ENCODE measurements at places on chromosomes 2 and 18.

DNA sequence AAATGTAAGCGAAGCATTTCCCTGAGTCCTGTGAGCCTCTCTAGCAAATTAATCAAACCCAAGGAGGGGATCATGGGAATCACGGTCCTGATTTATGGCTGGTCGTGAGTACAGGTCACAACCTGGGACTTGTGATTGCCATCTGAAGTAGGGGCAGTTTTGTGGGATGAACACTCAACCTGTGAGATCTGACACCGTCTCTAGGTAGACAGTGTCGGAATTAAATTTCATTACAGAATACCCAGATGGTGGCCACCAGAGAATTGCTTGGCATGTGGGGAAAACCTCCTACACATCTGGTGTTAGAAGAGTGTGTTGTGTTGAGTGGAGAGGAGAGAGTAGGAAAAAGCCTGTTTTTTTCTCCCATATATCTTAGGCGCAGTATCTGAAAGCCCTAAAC, 12.5 kb downstream of the CAPN14 start:
- no peak for DNase-seq

DNA sequence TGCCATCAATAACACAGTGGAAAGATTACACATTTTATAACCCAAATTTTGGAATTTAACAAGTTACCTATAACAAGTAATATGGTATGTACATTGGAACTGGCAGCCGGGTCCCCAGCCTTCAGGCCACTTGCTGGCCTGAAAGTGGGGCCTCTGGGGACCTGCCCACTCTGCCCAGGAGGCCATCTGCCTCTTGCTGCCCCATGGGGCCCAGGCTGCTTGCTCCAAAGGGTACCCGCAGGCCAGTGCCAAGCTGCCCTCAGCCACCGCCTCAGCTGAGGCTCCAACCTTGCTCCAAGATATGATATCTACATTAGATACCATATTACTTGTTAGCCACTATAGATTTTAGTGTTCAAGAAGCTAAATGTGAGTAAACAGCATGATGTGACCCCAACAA, 120.8 kb upstream of the TMEFF2 start:
- DNase-seq, result no peak

DNA sequence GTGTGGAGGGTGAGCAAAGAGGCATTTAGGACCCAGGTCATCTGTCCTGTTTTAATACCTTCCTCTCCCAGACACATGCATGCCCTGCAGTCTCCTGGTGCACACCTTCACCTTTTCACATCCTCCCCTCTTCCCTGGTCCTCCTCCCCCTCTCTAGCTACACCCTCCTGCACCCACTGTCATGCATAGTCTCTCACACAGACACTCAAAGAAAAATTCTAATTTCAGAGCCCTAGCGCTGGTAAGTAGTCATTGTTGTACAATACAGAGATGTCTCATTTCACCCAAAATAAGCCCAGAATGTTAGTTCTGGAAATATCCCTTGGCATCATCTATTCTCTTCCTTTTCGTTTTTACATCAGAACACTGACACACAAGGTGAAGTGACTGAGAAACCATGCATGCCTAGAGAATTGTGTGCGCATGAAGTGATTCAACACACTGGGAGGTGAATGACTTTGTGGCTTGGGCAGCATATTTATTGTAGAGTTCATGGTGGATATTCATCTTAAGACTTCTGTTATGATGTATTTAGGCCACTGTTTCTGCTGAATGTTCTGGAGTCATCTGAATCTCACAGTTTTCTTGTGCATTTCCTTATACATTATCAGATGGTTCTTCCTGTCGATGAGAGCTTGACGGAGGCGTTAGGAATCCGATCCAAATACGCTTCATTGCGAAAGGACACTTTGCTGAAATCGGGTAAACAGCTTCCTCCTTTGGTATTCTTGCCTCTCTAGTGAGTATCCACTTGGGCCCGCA, 69.9 kb downstream of the COA5 start:
- no peak for DNase-seq

- no peak for DNase-seq
Measured at GRCh38 chr2:69464575-69464974, 27.3 kb upstream of the NFU1 start.

DNA sequence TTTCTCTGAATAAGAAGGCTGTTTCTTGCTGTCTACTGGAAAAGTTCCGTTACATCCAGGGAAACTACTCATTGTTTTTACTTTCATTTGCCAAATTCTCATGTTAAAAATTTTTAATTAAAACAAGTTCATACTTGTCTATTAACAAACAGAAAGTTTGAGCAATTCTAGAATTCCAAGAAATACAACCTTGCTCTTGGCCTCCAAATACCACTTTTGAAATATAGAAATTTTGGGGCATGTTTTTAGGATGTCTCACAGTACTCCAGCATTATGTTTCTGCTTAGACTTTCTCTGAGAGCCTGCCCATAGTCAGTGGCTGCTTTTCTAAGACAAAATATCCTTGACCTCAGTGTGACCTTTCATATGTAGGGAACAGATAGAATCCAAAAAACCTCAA, 228.7 kb upstream of the RND3 start:
- DNase-seq, result no peak

GRCh38 chr2:100429726-100430125, 12.3 kb upstream of the CHST10 start:
- DNase-seq, result no peak

DNA sequence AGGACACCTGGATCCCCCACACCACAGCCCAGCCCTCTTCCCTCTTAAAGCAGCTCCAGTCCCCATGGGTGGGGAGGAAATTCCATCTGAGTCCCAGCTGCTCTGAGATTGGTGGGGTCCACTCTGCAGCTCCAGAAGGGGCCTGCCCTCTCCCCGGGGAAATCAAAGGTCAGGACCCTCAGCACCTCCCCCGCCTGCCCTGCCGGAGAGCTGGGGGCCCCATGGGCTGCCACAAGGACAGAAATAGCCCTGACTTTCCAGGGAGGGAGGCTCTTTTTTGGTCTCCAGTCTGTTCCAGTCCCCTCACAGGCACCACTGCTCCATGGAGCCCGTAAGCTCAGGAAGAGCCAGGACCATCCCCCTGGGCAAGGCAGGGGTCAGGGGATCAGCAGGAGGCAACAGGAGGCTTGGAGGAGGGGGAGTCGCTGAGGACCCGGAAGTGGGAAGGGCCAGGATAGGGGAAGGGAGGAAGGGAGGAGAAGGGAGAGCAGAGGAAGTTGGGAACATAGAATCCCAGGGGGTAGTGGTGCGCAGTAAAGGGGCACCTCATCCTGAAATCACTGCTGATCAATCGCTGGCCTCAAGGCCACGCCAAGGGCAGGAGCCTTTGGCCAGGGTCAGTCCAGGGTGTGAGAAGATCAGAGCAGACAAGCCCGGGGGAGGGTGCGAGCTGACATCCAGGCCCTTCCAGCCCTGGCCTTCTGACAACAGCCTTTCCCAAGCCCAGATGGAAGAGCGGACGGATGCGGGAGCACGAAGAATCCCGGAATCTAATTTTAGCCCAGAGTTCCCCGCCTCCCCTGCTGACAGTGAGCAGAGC, 7.6 kb downstream of the ADRA2B start:
- no peak for DNase-seq

- no peak for DNase-seq
Measured at GRCh38 chr2:152421521-152422370, 86.8 kb downstream of the FMNL2 start.

DNA sequence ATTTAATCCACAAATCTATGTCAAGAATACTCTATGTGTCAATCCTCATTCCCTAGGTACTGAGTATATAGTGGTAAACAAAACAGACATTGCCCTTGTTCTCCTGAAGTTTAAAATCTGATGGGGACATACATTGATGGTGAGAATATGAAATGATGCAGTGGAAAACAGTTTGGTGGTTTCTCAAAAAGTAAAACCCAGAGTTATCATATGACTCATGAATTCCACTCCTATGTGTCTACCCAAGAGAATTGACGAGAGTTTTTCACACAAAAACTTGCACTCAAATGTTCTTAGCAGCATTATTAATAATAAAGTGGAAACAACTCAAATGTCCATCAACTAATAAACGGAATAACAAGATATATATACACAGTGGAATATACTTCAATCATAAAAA, 586.7 kb downstream of the CCDC85A start:
- DNase-seq, result no peak

GRCh38 chr2:99439971-99440505, 49.8 kb downstream of the REV1 start:
- no peak for DNase-seq

- DNase-seq, result no peak
Measured at GRCh38 chr2:105242286-105242993, 897 bp downstream of the GPR45 start.

GRCh38 chr18:37476182-37476581, 89.4 kb downstream of the CELF4 start:
- no peak for DNase-seq

GRCh38 chr2:171237751-171238505, 77.2 kb upstream of the TLK1 start:
- DNase-seq, result no peak

DNA sequence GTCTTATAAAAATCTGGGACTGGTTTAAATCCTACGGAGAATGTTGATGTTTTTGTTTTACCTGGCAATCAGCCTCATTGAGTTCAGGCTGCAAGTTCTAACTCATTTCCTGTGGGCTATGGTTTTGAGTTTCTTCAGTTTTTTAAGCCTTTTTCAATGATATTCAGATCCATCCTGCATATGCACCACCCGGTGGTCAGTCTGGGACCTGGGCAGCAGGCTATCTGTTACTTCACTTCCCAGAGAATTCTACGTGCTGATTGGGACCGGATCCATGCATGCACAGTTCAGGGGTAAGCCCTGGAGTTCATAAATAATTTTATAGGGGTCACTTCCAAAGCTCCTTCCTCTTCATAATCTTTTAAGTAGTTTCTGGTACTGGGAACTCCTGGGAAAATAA, 339.2 kb upstream of the HNRNPA3 start:
- DNase-seq, result no peak

- no peak for DNase-seq
Measured at GRCh38 chr2:3512086-3512485, 7.2 kb downstream of the ADI1 start.

DNA sequence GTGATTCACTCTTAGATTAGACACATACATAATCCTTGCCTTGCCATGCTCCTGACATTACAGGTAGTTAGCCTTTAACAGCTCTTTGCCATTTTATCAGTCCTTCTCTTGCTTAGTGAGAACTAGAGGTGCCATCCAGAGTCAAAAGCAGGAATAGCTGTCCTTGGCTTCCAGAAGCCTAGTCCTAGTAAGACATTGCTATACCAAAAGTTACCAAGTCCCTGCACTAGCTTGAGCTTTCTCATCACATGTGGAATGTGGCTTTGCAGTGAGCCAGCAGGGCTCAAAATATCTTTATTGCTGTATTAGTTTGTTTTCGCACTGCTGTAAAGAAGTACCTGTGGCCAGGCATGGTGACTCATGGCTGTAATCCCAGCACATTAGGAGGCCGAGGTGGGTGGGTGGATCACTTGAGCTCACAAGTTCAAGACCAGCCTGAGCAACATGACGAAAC, 104.7 kb upstream of the NOSTRIN start:
- DNase-seq, result no peak

DNA sequence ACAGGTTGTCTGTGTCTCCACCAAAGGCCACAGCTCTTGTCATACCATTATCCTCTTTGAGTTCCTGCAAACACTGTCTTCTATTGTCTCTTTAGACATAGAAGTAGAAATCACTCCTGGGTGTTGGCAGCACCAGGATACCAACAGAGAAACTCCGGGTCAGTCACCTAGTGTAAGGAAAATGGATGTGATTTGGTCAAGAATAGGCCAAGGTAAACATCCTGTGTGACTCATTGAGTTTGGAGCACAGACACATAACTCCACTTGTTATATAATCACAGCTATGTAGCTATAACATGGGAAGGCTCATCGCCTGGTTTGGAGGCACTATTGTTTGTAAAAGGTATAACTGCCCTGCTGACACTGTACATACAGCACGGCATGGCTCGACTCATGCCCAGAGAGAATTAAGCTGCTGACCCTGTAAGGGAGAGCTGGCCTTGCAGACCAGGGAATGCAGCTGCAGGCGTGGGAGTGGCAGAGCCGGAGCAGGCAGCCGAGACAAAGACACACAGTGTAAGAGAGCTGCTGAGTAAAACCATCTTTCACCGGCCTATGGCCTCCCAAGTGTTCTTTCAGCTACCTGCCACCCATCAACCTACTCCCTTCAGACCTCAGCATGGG, 3.4 kb upstream of the TXNL1 start:
- DNase-seq, result no peak

GRCh38 chr18:54125429-54125828, 99.0 kb downstream of the MBD2 start:
- DNase-seq, result no peak

DNA sequence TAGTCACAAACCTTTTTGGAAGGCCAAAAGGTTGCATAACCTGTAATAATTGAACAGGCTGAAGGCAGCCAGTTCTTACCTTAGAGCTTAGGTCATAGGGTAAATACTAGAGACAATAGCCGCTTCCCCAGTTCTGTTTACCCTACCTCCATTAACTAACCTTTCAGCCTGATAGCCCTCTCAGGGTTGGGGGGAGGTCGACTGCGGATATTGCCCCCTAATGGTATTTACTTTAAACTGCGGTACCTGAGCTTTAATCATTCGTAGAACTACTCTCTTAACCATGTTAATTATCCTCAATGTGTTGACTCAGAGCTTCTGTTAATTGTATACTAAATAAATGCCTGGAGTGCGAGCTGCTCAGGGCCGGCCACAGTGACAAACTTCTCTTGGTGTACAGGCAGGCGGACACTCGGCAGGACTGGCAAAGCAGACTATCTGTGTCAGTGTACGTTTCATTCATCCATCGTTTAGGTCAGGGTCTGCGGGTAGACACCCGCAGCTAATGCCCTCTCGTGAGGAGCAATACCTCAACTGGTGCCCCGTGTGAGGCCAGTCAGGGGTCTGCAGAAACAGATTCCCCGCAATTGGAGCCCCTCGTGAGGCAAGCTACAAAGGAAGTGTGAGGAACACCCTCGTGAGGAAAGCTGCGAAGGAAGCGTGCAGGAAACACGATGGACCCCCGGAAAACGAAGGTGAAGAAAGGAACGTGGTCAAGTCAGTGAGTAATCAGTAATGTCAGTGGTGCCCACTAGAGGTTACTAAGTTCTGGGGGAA, 115.3 kb upstream of the SCN7A start:
- no peak for DNase-seq

GRCh38 chr2:217016796-217017419, 157.0 kb upstream of the TNP1 start:
- DNase-seq, result no peak

DNA sequence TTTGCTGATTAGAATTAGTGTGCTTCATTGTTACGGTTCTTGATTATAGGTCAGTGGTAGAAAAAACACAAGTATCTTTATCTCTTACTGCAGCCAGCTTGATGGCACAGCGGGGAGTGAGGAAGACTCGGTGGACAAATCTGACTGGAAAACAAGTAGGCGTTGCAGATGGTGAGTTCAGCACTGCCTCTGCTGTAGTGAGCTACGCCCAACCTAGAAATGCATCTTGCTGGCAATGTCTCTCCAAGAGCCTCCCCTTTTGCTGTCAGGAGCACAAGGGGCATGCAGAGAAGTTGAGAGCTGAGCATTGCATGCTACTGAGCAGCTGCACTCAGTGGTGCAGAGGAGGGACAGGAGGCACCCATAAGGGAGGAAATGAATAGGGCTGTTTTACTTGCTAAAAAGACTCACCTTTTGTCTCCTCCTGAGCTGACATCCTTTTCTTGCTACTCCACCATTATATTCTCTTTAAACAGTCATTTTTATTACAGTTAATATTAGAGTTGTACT, 977.3 kb upstream of the ACVR2A start:
- DNase-seq, result no peak

- DNase-seq, result no peak
Measured at GRCh38 chr2:160375037-160375436, 118.6 kb downstream of the RBMS1 start.

Measured in activated CD8-positive, alpha-beta memory T cell treated with anti-CD3 and anti-CD28 coated beads, Interleukin-2, amount 10 ng/mL, durations not matched to agents 7 days and 5 days (primary cell).